ENCODE measurements at places on chromosomes 11 and 22. TPM values are rescaled to one million over a fixed set of nuclear protein-coding genes. Genes with fewer than 3 reads are reported as not detected.

OR52N4 gene
- total RNA-seq: 0.52 TPM

OR8A1 gene
- total RNA-seq: not detected

ZNF214 gene
- not detected for total RNA-seq

CRYBB2 gene
- total RNA-seq: not detected

FOLR1 gene
- not detected for total RNA-seq

DNAJB7 gene
- total RNA-seq: not detected

C11orf91 gene
- 0.32 TPM for total RNA-seq

DERL3 gene
- total RNA-seq: 15.0 TPM

TRPC6 gene
- not detected for total RNA-seq

LDHAL6A gene
- total RNA-seq: 0.11 TPM

PDGFB gene
- total RNA-seq: 0.48 TPM

PTPRJ gene
- total RNA-seq: 64.2 TPM

TTC36 gene
- 0.75 TPM for total RNA-seq

MRGPRE gene
- not detected for total RNA-seq

EMID1 gene
- total RNA-seq: 0.14 TPM

MS4A4A gene
- total RNA-seq: not detected

IGHMBP2 gene
- total RNA-seq: 27.4 TPM

TBX10 gene
- not detected for total RNA-seq

RIN1 gene
- 1.8 TPM for total RNA-seq

IGLL1 gene
- 3.4 TPM for total RNA-seq

MIAT gene
- total RNA-seq: 50.1 TPM

TCN1 gene
- total RNA-seq: not detected

SSTR3 gene
- total RNA-seq: 0.64 TPM

TSGA10IP gene
- not detected for total RNA-seq

RFPL2 gene
- 0.09 TPM for total RNA-seq

RFPL3 gene
- total RNA-seq: not detected

SHANK3 gene
- 0.05 TPM for total RNA-seq

OTOG gene
- not detected for total RNA-seq

MS4A10 gene
- total RNA-seq: not detected

MYEOV gene
- total RNA-seq: not detected

TMPRSS13 gene
- total RNA-seq: 2.8 TPM

NXPE1 gene
- total RNA-seq: not detected

CD82 gene
- total RNA-seq: 228 TPM

DEUP1 gene
- not detected for total RNA-seq

MAJIN gene
- total RNA-seq: not detected

PGA3 gene
- total RNA-seq: not detected

MYO7A gene
- total RNA-seq: 0.07 TPM

APOBEC3H gene
- total RNA-seq: 20.0 TPM

HSPB2 gene
- total RNA-seq: not detected

TEX12 gene
- total RNA-seq: 0.27 TPM

ZNRD2 gene
- 37.0 TPM for total RNA-seq

BCO2 gene
- 1.4 TPM for total RNA-seq

SMTN gene
- total RNA-seq: 27.5 TPM

Measured in T-helper 2 cell treated with Interferon-gamma antibody and Interleukin-4, amounts not matched to agents 100 ng/mL and 5 ng/mL, for 36 hours (primary cell).